ENCODE measurements at places on chromosomes 5 and 9.

DNA sequence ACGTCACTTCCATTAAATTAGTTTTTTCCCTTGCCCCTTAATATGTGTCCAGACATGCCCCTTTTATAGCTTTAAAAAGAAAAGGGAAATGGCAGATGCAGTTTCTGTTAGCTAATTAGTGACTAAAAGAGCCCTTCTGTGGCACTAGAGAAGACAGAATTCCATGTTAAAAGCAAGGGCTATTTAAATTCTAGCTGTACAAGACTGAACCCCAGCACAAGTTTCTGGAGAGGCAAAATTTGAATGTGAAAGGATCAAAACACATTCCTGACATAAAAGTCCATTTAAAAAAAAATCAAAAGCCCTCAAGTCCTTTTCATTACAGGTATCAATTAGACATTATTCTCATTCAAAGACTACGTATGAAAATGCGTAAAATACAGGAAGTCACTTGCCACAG, 78.7 kb downstream of the HAPLN1 start:
- DNase-seq = no peak

DNA sequence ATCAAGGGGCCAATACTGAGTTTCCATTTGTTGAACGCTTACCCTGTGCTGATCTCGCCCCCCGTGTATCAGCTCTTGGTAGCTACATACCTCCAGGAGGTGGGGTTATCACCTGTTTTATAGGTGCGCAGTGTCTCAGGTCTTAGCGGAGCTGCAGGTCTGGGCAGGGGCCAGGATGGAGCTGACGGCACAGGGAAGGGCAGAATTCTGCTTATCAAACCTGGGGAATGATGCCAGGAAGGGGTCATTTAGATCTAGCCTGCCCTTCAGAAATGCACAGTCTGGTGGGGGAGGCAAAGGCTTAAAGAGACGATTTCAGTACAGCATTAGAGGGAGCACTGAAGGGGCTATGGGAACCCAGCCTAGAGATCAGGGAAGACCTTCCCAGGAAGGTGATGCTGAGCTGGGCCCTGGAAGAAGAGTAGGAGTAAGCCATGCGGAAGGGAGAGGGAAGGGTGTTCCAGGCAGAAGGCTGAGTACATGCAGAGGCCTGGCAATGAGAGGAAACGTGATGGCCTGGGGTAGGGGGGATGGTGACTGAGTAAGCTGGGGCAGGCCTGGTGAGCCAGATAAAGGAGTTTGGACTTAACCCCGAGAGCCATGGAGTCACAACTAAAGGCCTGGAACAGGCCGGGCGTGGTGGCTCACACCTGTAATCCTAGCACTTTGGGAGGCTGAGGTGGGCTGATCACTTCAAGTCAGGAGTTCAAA, 31.5 kb downstream of the OLFML2A start:
- no peak for DNase-seq

DNA sequence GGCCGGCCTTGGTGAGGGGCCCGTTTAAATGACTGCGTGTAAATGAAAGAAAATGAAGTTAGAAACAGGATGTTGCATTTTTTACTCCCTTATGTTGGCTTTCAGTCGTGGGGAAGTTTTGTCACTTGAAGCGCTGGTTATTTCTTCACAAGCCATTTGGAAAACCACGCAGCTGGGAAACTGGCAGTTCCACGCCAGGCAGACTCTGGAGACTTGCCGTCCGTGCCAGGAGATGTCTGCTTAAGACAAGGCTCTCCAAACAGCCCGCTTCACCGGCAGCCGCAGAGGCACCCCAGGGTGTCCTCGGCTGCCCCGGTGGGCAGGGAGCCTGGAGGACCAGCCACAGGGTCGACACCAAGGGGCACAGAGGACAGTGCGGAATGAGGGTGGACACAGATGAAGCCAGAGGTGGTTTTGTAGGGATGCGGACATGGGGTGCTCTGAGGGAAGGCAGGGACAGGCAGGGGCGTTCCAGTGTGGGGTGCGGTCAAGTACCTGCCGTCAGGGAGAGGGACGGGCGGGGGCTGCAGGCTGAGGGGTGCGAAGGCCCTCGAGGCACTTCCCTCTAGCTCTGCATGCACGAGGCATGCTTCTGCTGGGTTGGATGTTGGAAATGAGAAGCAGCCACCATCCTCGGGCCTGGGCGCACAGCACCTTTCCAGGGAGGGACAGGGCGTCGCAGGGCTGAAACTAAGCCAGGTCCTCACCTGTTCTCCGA, 11.1 kb upstream of the AJM1 start:
- DNase-seq = no peak

DNA sequence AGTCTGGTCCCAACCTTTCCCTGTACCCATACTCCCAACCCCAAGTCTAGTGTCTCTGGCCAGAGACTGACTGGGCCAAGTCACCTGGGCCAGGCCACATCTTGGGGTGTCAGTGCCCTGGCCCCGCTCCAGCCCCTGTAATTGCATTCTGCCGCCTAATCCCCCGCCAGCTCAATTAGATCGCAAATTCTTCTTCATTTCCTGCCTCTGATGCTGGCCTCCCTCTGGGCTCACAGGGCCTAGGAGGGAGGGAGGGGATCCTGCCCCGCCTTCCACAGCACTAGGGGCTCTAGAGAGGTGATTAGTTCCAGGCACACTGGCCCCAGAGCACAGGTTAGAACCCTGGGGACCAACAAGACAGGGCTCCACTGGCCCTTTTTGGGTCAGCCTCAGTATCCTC, 5.5 kb downstream of the CXXC5 start:
- DNase-seq = no peak

- no peak for DNase-seq
Observed at GRCh38 chr5:17227868-17228267, 10.4 kb downstream of the BASP1 start.

DNA sequence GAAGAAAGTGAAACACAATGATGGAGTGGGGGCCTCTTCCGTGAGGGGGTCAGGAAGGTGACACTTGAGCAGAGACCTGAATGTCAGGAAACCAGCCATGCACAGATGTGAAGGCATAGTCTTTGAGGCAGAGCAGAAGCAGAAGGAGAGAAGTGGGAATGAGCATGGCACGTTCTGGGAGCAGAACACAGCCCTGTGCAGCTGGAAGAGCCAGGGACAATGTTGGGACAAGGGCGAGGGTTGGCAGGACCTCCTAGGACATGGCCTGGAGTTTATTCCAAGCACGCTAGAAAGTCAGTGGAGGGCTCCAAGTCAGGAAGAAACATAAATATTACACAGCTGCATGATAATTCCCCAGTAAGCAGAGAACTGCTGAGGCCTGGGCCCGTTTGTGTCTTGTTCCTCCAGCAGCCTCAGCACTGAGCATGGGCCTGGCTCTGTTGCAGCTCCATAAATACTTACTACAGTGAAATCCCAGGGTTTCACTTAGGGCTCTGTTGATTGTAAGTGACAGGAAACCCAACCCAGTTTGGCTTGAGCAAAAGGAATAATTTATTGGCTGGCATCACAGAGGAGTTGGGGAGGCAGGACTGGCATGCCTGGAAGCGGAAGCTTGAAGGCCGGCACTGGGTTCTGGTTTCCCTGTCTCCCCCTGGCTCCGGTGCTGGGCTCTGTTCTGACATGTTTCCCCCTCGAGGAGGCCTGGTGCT, 66.2 kb downstream of the MVB12B start:
- no peak for DNase-seq

DNA sequence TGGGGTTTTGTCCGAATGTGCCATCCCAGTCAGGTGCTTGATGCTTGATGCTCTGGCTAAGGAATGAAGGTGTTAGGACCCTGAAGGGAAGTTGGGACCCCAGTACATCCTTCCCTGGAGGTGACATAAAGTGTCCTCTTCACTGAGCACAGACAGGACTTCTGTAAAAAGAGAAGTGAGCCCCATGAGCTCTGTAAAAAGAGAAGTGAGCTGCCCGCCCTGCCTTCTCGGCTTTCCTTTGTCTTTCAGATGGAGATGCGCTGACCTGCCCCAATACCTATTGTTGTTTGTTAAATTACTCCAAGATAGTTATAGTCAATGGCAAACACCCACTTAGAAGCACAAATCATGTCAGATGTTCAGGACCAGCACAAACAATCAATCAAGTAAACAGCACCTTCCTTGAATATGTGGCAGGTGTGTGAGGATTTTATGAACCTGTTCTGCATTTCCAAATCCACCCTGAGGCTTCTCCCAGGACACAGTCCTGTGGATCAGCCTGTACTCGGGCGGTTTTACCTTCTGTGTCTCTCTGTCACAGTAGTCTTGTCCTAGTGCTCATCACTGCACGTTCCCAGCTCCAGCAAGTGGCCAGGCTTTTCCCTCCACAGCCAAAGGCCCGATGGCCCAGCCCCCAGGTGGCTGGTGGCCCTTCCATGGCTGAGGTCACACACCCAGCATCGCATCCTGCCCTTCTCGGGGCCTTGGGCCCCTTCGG, 191.4 kb downstream of the MTRR start:
- DNase-seq = no peak

GRCh38 chr9:94867281-94867841, 140.9 kb downstream of the AOPEP start:
- DNase-seq = no peak

DNA sequence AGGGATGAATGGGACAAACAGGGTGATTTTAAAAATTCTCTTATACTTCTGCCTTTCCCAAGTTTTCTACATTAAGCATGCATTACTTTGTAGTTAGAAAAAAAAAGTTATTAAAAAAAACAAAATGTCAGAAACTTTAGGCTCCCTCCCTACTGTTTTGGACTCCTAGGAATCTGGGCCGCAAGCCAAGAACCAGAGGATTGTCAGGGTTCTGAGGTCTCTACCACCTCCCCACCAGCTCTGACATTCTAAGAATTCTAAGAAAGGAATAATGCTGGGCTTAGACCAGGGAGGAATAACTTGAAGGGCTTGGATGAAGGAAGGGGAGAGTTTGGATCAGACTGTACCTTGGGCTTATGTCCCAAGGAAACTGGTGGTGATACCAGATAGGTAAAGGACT, 1.1 kb upstream of the ARHGEF39 start:
- no peak for DNase-seq

DNA sequence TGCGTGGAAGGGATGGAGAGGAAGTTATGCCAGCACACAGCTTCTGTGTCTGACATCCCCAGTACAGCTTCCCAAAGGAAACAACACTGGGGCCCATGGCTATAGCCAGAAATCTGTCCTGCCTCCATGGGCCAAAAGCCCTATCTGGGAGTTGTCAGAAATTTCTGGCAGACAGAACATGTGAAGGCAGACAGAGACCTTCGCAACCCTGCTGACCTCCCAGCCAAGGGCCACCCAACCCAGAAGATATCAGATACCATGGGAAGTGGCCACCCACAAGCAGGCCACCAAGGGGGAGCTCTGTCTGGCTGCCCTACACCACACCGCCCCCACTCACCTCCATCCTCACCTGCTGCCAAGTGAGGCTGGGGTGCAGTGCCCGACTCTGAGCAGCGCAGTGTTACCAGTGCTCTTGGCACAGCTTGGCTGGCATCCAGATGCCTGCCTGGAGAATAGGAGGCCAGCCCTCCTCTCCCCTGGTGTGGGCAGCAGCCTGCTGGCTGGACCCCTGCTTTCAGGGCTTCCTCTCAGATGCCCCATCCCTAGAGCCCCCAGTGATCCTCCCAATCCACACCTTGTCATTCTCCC, 61.6 kb upstream of the NEURL1B start:
- no peak for DNase-seq

DNA sequence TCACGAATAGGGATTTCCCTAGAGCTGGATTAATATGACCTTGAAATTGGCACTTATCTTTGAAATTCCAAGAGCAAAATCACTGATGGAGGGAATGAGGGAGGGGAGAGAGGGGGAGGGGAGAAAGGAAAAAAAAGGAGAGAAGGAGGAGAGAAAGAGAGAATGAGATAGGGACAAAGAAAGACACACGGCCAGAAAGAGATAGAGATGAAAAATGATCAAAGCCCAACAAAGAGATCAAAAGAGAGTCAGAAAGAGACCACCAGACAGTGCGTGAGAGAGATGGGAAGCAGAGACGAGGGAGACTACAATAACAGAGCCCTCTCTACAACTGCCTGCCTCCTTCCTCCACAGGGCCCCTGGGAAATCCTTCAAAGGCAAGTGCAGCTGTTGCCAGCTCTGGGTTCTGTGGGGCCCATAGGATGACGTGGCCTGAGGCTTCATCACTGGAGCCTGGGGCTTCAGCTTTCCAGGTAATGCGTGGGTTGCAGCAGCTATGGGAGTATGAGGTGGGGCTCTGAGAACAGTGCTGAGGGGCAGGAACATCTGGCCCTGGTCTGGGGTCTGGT, 58.3 kb upstream of the SHB start:
- DNase-seq = no peak

- no peak for DNase-seq
Observed at GRCh38 chr5:178336889-178337288, 104.3 kb upstream of the PHYKPL start.

DNA sequence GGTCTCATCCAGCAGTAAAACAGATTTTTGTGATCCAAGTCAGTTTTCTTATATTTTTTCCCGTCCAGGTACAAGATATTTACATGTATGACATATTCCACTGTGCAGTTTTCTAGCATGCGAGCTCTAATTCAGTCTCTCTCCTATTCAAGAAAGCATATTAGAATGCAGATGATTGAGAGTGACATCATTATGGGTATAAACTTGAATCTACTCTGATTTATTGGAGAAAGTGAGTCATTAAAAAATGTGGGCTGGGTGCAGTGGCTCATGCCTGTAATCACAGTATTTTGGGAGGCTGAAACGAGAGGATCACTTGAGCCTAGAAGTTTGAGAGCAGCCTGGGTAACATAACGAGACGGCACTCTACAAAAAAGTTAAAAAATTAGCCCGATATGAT, 6.2 kb downstream of the FER start:
- DNase-seq = no peak

DNA sequence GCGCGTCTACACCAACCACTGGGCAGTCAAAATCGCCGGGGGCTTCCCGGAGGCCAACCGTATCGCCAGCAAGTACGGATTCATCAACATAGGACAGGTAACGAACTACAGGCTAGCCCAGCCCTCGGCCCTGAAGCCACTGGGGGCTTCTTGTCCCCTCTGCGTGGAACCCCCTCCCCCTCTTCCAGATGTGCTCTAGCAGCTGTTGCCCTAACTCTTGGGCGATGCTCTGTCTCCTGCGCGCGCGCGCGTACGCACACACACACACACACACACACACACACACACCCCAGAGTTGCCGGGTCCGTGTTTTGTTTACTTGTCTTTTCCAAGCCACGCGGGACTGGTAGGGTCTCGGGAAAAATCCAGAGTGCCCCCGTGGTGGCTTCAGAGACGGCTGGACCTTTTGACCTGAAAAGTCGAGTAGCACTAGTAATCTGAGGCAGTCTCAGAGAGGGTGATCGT, 836 bp downstream of the PCSK5 start:
- DNase-seq = no peak

DNA sequence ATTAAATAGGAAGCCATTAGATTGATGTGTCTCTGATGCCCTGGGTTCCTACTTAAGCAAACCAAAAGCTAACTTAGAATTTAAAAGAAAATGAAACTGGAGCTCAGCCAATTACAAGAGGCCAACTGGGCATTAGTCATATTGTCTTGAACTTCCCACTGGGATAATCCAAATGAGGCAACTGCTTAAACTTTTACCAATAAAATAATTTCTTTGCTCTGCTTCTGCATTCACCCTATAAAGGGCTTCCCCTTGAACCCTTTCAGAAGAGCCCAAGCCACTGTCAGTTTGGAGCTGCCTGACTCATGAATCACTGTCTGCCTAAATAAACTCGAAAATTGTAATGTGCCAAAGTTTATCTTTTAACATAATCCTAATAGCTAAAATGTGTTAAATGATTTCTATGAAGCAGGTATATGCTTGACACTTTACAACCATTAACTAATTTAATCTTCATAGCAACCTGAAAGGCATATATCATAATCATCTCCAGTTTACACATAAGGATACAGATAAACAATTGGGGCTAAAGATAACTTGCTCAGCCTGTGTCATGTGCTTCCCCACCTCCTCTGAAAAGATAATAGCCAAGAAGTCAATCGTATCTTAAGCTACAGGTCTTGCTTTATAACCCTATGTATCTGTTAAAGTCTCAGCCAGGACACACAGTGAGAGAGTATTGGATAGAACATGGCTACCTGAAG, 11.5 kb downstream of the GPR150 start:
- no peak for DNase-seq

Measured in stimulated activated CD4-positive, alpha-beta T cell treated with anti-CD3 and anti-CD28 coated beads, TNF-alpha, amount 100 ng/mL, for 24 hours (primary cell).